HEK293T (cell line): ENCODE measurements at places on chromosomes 6 and 20.

GRCh38 chr20:43755390-43755789 lies 28.6 kb upstream of the GTSF1L start:
- no peak for DNase-seq

- DNase-seq = no peak
These were observed 21.4 kb downstream of the CRYBG1 start for GRCh38 chr6:106381881-106382280.

GRCh38 chr20:36631646-36632045 lies 14.3 kb downstream of the SLA2 start:
- DNase-seq = no peak

DNA sequence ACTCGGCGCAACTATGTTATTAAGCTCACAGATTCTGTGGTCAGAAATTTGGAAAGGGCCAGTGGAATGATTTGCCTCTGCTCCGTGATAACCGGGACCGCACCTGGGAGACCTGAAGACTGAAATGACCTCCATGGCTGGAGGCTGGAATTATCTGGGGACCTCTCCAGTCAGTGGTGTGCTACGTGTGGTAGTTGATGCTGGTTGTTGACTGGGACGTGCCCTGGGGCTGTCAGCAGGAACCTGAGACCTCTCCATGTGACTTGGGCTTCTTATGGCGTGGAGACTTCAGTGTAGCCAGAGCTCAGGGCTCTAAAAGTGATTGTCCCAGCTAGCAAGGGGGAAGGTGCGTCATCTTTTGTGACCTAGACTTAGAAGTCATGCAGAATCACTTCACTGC lies 50.3 kb downstream of the CHMP4B start:
- DNase-seq = no peak

- DNase-seq = no peak
These were observed 389.8 kb downstream of the GRIK2 start for GRCh38 chr6:101783287-101783686.

- no peak for DNase-seq
These were observed 61.8 kb downstream of the LMBRD1 start for GRCh38 chr6:69735027-69735426.

- no peak for DNase-seq
These were observed 2.1 kb downstream of the ZNF341 start for GRCh38 chr20:33733654-33734576.

DNA sequence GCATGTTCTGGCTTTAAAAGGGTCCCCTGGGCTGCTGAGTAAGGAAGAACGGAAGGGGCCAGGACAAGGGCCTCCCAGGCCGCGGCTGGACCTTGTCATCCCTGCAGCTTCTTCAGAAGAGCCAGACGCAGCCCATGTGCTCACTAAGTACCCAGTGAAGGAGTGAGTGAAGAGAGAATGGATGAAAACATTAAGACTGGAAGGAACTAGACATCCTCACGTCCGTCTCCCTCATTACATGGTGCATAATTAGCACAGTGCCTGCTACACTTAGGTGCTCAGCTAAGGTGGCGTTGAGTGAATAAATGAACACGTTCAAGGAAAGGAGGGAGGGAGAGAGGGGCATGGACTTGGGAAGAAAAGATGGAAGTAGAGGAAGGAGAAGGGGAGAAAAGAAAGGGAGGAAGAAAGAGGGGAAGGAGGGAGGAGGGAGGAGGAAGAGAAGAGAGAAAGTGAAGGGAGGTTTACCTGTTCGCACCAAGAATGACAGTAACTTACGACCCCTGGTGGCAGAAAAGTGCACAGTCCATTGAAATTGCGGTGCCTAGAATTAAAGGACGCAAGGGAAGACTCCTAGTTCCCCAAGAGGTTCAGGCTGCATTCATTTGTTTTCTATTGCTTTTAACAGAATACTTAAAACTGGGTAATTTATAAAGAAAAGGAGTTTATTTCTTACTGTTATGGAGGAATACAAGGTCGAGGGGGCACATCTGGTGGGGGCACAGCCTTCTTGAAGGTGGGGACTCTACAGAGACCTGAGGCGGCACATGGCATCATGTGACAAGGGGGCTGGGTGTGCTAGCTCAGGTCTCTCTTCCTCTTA lies 8.0 kb downstream of the TP53RK start:
- peak; percentile 49 for DNase-seq

GRCh38 chr6:26478100-26478984 lies 20.6 kb downstream of the BTN2A1 start:
- no peak for DNase-seq

GRCh38 chr6:148226284-148226683 lies 116.4 kb upstream of the SASH1 start:
- DNase-seq = no peak

GRCh38 chr6:166282394-166283032 lies 25.7 kb downstream of the PRR18 start:
- DNase-seq = no peak

DNA sequence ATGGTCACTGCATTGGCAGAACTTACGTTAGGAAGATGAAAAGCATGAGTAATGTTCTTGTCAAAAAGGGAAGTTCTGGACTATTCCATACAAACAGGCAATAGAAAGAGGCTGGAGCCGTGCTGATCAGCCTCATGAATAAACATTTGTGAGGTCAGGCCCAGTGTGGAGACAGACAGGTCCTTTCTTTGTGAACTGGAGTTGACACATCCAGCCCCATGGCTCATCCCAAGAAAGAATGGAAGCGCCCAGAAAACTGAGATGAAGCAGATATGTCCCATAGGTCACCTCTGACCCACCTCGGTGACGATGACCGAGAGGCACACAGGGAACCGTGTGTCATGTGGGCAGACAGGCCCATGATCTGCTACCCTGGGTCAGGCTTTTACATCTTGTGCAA lies 276.0 kb upstream of the SGK1 start:
- no peak for DNase-seq

DNA sequence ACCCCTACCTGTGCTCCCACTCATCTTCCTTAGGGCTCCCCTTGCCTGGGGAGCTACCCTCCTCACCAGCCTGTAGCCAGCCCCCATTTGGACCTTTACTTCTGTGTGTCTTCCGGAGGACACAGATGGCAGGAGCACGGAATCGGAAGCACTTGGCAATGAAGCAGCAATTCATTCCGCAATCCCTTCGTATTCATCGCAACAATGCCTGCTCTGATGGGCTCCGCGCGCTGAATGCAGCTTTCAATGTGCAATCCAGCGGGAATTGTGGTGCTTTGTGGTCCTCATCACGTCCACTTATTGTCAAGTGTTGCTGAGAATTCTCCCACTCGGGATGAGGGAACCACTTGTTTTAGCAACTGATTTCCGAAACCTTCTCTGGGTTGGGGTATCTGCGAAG lies 336.0 kb downstream of the DHX35 start:
- DNase-seq = no peak

- peak; percentile 53 for DNase-seq
These were observed 113.2 kb downstream of the VIP start for GRCh38 chr6:152863618-152864326.

GRCh38 chr6:162618448-162619002 lies 109.0 kb downstream of the PRKN start:
- no peak for DNase-seq

DNA sequence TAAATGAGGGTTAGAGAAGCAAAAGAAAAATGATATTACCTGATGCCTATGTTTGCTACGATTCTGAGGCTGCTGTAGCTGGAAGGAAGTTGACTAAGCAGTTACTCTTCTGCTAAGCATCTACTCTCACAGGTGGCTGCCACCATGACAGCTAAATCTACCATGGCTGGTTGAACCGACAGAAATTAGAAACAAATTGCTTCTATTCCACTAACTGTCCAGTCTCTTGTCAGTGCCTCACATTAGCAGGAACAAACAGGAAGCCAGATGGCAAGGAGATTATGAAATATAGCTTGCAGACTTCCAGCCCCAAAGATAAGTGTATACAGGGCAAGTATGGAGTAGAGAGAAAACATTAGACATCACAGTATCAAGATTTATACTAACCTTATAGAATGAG lies 59.4 kb upstream of the TMEM200A start:
- DNase-seq = no peak

GRCh38 chr6:49519660-49520059 lies 19.9 kb downstream of the GLYATL3 start:
- no peak for DNase-seq

DNA sequence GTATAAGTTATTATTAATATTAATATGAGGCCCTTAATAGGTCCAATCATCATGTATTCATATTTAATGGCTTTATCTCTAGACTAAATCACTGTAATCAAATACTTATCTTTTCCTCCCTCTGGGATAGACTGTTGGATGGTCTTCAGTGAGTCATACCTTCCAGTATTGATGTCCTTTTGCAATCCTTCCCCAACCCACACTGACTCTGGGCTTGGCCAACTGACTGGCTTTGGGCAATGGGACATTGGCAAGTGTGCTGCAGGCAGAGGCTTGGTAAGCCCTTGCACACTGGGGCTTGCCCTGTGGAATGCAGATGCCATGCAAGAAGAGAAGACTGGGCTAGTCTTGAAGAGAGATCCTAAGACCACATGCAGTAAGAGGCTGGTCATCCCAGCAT lies 136.6 kb downstream of the CCDC170 start:
- no peak for DNase-seq

- no peak for DNase-seq
These were observed 159.8 kb upstream of the HCRTR2 start for GRCh38 chr6:55014321-55015088.
